Occipital lobe (tissue), 3 donors: ENCODE measurements at places on chromosomes 6 and 20. TPM values are rescaled to one million over a fixed set of nuclear protein-coding genes. Genes with fewer than 3 reads are reported as not detected.

GRCh38 chr20:48959899-48960550, 38.5 kb downstream of the ARFGEF2 start:
- DNase-seq: no peak

DNA sequence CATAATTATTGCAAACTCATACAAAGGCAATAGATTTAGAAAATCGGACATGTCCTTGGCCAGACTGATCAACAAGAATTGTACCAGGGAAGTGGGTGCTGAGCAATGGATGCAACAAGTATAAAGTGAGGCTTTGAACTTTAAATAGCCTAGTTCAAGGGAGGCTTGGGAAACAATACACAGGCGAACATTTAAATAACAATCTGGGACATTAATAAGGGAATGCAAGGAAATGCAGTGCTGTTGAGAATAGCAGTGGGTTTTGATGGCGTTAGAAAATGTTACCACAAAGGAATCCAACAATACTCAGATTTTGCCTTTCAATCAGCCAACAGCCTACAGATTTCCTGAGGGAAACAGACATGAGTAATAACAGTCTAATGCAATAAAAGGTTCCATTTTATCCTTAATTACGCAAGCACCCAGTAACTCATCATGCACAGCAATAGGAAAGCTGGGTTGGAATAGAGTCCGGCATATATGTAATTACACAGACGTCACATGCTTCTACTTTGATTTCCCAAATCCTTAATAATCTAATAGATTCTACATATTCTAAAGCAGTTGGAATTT, 134.6 kb downstream of the PHACTR1 start:
- DNase-seq: no peak

EEF1A2 gene
- total RNA-seq: 214 TPM

GTSF1L gene
- total RNA-seq: not detected
